ENCODE measurements at places on chromosomes 7 and 10.

GRCh38 chr7:126720232-126720631 is 532.5 kb downstream of the GRM8 start:
- DNase-seq: no peak

GRCh38 chr7:33237036-33237435 is 107.7 kb downstream of the BBS9 start:
- DNase-seq: no peak

DNA sequence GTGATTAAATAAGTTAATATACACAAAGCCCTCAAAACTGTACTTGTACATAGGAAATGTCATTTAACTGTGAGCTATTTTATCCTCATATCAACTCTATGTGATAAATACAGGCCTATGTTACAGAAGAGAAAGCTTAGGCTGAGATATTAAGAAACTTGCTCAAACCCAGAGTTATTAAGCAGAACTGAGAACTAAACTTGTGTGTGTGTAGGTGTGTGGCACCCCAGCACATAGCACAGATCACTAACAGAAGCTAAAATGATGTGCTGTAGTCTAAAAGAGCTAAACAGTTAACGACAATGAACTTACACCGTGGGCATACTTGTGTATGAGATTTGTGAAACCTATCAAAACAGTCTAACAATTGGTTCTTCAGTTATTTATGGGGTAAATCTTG is 34.5 kb downstream of the MTPN start:
- DNase-seq: no peak

DNA sequence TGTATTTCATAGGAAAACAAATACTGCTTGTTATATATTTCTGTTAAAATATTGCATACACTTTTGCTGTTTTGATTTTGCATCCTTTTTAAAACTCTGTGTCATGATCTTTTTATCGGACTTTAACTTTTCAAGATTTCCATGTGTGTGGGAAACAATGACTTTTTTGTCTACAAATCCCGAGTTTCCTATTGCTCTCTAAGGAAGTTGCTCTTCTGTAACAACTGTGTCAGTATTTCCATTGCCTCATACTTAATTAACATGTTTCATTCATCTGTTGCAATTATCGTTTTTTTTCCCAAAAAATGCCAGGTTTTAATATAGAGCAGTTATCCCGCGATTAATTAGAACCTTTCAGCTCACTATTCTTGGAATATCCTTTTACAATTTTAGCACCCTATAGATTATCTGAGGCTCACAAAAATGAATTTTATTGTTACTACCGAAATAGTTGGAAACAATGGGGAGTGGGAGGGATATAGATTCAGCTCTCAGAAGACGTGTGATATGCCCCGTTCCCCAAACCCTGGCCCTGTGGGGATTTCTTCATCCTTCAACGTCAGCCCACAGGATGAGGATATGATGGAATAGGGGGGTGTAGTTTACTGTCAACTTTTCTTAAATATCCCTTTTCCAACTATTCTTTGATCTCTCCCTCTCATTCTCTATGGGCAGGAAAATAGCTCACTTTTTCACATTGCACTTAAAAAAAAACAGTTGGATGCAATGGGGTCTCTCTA is 297.6 kb upstream of the IGFBP3 start:
- no peak for DNase-seq

DNA sequence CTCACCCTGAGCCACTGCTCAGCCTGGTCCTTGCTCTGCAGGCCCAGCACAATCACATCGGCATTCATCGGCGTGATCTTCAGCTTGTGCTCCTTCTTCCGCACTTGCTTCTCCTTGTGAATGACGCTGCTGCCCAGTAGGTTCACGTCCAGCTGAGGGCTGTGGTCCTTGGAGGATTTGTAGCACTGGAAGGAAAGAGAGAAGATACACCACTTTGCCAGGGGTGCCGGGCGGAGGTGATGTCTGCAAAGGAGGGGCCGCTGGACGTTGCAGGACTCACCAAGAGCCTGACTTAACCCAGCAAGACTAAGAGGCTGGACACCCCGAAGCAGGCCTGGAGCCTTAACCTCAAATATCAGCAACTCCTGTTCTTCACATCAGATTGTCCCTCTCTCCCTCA is 74.8 kb downstream of the VWA2 start:
- DNase-seq: no peak

DNA sequence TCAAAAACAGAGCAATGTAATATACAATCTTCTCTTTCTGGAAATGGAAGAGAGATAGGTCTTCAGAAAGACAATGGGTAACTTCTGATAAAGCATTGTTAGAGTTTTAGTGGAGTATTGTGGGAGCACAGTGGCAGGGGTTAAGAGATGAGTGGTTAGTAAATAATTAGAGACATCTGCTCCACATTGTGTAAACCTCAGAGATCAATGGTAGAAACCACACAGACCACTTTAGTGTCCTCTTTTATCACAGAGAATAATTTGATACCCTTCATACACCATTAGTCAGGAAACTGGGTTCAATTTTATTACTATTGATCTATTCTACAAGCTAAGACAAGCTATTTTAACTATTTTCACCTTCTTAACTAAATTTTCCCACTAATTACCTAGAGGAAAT is 35.9 kb upstream of the MAGI2 start:
- no peak for DNase-seq

DNA sequence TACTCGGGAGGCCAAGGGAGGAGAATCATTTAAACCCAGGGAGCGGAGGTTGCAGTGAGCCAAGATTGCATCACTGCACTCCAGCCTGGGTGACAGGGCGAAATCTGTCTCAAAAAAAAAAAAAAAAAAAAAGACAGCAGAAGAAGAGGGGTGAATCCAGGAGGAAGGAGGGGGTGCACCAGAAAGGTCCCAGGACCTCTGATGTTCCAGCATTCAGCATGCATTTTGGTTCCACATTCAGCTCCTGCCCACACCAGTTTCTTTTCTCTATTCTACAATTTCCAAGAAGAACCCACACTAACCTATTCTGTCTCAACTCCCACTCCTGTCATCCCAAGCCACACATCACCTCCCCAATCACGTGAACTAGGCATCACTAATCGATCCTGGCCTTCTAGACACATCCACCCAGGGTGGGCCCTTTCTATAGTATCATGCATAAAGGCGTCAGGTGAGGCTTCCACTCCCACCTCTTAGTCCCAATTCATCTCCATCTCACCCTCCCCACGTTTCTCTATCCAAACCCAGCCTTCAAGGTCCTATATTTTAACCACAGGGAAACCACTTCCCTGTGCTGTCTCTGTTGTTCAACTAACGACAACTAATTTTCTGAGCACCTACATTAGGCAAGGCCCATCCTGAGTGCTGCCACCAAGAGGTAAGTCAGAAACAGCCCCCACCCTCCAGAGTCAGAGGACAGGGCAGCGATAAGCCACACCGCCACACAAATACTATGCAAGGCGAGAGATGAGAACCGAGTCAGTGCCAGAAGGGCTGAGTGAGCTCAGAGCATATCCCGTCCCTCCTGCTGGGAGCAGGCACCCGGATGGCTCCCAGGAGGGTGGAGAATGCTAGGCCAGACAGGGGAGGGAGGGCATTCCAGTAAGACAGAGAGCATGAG is 2.2 kb downstream of the ANXA11 start:
- peak; percentile 78 for DNase-seq

- DNase-seq: no peak
These were observed 144.2 kb upstream of the NRP1 start for GRCh38 chr10:33478675-33479125.

GRCh38 chr7:121493553-121493952 is 97.4 kb upstream of the FAM3C start:
- no peak for DNase-seq

GRCh38 chr10:13056456-13057077 is 43.4 kb upstream of the OPTN start:
- no peak for DNase-seq

GRCh38 chr10:72050873-72051272 is 37.5 kb downstream of the SPOCK2 start:
- no peak for DNase-seq

- DNase-seq: no peak
These were observed 631.0 kb downstream of the AUTS2 start for GRCh38 chr7:70229242-70229641.

DNA sequence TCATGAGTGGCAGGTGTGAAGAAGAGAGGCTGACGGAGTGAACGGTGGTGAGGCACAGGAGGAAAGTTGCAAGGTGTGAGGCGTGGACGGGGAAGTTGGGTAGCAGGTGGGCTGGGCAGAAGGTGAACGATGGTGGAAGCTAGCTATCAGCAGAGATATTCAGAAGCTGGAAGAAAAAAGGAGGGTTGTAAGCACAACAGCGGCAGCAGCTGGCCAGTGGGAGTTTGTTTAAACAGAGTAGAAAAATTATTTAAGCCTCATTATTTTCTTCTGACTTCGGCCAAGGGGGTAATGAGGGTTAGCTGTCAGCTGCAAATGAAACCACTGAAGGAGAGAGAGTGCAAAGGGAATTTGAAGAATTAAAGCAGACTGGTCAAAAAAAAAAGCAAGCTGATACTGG is 62.1 kb upstream of the PRKAR2B start:
- no peak for DNase-seq

GRCh38 chr10:62352356-62352970 is 21.7 kb upstream of the ZNF365 start:
- no peak for DNase-seq

DNA sequence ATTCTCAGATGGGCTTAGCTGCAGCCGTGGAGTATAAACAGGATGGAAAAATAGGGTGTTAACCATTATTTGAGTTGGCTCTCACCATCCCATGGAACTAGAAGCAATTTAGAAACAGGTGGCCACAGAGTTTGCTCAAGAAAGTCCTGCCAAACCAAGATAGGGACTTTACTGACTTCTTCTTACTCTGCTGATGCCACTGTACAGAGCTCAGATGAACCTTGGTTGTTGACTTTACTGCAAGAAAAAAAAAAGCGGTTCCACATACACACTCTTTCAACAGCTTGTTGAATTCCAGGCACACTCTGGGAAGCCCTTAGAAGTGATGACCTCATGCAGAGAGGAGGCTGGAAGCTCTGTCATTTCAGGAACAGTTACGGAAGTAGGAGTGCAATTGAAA is 753.4 kb downstream of the NRG3 start:
- DNase-seq: no peak

- DNase-seq: peak; percentile 92
These were observed 25.3 kb downstream of the GARIN1A start for GRCh38 chr7:128697302-128697905.

GRCh38 chr10:131901181-131901829 is 497 bp downstream of the PPP2R2D start:
- peak; percentile 76 for DNase-seq

GRCh38 chr10:73991884-73992245 is 6.1 kb upstream of the VCL start:
- DNase-seq: peak; percentile 75

GRCh38 chr7:135235841-135236240 is 2.2 kb downstream of the STRA8 start:
- no peak for DNase-seq

DNA sequence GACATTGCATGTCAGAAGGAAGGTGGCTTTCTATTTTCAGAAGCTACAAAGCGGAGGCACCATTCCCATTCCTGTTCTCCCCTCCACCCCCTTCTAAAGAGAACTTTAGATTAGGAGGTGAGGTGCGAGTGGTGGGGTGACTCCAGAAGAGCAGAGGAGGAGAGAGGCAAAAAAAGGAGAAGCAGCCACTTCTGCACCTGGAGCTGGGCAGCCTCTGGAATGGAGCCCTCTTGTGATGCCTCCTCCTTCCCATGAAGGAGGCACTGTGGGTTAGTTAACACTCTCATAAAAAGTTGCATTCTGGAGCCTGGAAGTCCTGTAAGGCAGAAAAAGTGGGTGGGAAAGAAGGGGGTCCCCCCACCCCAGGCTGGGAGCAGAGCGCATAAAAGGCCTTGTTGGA is 4.8 kb downstream of the PTF1A start:
- no peak for DNase-seq

DNA sequence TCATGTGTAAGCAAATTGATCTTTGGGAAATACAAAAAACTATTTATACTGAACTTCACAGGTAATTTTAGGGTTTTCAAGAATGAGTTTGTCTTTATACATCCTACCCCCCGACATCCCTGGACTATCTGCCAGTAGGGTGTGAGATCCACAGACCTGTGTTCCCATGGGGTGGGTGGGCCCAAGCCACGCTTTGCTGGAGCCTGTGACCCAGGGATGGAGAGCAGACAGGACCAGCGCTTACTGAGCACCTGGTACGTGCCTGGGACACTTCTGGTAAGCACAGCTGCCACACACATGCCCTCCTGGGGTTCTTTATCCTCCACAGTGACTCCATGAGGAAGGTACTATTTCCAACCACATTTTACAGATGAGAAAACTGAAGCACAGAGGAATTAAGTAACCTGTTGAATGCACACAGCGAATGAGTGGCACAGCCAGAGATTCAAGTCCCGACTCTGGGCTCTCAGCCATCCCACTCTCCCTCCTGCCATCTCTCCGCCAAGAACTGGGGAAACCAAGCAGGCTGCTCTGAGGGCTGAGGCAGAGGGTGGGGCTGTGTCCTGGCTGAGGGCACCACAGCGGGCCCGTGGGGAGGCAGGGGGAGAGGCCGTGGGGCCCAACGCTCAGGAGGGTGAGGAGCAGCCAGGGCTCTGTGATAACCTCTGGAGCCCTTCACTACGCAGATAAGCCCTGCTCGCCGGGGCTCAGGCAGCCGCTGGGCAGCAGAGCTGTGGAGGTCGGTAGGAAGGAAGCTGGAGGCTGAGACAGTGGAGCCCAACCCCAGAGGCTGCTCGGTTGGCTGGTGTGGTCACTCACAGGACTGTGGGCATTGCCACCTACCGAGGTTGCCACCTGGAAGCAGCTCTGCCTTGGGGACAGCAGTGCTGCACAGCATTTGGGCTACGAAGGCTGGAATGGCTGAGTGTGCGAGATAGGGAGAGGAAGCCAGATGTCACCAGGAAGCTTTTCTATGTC is 124.2 kb downstream of the ARHGAP22 start:
- peak; percentile 36 for DNase-seq

DNA sequence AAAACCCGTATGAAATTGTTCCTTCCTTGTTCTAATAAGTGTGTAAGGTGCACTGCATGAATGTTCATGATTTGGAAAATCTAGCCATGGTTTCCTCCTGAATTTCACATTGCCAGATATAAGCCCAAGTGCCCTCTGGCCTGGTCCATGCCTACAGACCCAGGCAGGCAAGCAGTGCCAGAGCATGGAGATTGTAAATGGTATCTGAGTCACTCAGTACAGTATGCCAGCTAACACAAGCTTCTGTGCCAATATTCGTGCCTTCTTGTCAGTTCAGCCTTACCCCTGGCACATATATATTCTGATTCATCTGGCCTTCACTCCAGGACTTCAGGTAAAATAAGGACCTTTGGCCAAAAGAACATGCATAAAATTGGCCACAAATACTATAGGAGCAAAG is 38.4 kb upstream of the PDE1C start:
- no peak for DNase-seq

GRCh38 chr10:23968301-23968700 is 240.6 kb upstream of the KIAA1217 start:
- DNase-seq: no peak
